NCI-H774 (cell line): ENCODE measurements at places on chromosomes 2 and 18.

GRCh38 chr2:237073552-237073951 is 12.1 kb upstream of the COPS8 start:
- no peak for DNase-seq

DNA sequence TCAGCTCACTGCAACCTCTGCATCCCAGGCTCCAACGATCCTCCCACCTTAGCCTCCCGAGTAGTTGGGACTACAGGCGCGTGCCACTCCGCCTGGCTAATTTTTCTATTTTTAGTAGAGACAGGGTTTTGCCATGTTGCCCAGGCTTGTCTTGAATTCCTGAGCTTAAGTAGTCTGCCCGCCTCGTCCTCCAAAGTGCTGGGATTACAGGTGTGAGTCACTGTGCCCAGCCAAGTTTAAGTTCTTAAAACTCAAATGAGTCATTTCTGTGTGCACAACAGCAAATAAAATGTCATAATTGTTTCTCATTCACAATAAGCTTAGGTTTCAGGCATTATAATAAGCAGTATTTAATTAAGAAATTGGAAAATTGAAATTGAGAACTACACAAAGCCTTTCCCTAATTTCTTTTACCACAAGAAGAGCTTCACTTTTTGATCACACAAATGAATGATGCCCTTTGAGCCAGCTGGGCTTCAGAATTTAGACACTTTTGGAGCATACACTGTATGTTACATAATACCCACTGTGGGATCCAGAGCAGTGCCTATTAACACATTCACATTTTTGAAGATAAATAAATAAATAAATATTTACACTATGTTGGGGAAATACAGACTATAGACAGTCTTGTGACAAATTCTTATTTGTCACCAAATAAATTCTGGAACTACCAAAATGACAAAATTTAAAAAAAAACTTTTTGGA is 8.6 kb upstream of the ME2 start:
- DNase-seq = no peak

- no peak for DNase-seq
Observed at GRCh38 chr18:75208836-75209128, 157 bp downstream of the PTGR3 start.

- DNase-seq = no peak
Observed at GRCh38 chr18:68354176-68354575, 360.7 kb downstream of the TMX3 start.

- no peak for DNase-seq
Observed at GRCh38 chr2:173982918-173983317, 17.7 kb upstream of the SP3 start.

DNA sequence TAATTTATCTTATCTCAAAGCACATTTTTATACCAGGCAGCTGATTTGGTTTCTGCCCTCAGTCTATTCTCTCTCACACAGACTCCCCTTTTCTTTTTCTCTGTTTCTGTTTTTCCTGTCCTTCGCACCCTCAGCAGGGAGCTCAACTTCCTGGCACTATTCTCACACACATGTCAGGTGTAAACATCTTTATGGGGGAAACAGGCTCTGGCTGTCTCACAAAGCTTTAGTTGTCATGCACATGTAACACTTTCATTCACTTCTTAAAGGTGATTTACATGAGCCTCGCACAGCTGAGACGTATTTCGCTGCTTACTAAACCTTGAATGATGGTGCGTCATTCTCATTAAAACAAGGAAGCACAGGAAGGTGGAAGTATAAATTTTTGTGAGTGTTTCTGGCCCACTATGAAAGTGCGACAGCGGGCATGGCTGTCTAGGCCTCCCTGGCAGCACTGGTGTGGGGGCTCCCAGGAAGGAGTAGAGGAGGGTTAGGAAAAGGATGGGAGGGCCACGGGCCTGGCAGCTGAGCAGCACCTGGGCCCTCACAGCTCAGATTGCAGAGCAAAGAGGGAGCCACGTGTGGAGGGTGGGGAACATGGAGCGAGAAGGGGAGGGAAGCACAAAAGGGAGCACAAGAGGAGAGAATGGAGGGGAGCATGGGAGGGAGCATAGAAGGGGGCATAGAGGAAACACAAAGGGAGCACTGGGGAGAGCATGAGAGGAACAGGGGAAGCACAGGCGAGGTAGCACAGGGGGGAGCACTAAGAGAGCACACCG is 46.2 kb upstream of the SNTG2 start:
- DNase-seq = no peak

DNA sequence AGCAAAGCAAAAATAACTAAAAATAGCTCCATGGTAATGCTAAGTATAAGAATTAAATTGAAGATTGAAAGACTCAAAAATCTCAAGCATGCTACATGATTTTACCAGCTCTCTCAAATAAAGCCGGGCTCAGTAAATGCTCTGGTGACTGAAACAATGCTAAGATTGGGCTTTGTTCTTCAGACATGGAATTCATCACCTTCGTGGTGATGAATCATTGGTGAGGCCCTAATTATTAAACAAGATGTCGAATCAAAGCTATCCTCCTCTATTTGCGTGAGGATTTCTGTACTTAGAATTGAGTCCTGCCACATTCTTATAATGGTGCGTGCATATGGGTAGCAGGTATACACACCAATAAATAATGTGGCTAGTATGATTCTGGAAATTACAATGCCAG is 58.8 kb upstream of the LRRTM1 start:
- DNase-seq = no peak

DNA sequence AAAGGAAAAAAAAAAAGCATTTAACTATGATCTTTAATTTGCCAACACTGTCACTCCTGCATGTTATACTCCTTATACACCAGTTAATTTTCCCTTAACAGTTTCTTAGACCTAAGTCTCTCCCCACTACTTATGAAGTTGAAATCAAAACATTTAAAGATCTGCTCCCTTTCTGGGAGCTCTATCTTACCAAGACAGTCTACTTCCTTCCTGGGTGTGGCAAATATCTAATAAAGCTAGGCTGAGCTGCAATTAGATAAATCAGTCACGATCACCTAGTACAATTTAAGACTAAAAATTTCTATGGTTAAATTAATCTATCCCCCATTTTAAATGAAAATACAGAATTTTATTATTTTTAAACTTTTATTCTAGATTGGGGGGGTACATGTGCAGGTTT is 33.4 kb downstream of the PUM2 start:
- DNase-seq = no peak

- DNase-seq = no peak
Observed at GRCh38 chr2:16291731-16292550, 351.6 kb downstream of the MYCN start.

DNA sequence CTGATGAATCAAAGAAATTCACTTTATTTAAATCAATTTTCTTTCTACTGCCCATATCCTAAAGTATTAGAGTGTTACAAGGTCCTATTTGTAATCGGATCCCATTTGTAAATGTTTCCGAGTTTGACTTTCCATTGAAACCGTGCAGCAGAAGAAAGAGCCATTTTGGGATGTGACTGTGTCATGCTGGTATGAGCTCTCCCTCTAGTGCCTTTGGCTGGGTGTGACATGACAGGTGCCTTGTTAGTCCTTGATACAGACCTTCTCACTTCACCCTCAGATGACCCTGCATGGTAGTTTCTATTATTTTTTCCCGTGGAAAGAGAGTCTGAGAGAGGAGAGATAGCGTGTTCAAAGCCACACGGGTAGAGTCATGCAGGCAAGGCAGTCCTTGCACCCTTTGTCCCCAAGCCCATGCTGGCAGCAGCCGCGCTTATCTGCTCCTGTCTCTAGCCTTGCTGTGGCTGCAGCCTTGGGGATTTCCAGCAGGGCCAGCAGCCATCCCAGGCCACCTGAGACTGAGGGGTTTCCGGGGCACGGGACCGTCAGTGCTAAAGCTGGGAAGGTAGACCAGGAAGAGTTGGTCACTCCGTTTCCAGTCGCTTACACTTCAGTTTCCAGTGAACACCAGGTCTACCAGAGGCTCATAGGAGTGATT is 21.4 kb downstream of the CHMP1B start:
- no peak for DNase-seq
